ENCODE measurements at places on chromosomes 4 and X. TPM values are rescaled to one million over a fixed set of nuclear protein-coding genes. Genes with fewer than 3 reads are reported as not detected.

DNA sequence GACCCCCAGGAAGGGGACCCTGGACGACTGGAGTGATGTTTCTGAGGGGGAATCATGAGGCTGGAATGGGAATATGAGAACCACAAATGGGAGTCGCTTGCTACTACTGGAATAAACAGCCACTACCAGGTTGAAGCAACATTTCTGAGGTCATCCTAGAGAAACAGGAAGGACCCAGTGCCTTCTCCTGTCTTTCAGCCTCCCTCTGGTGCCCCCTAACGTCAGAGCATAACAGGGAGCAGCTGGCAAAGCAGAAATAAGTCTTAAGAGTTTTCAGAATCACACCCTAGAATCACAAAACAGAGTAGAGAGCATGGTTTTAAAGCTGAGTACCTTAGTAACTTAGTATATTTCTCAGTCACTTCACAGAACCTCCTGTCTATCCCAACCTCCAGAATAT, 347.8 kb upstream of the PITX2 start:
- DNase-seq = no peak

GRCh38 chr4:120720354-120720934, 202.1 kb downstream of the PRDM5 start:
- no peak for DNase-seq

SYP gene
- 0.35 TPM for total RNA-seq

ZRSR2 gene
- total RNA-seq = 20.8 TPM

MAB21L2 gene
- not detected for total RNA-seq

- DNase-seq = no peak
Observed at GRCh38 chrX:46913667-46914066, 1.4 kb downstream of the JADE3 start.

TBX22 gene
- total RNA-seq = not detected

MEPE gene
- not detected for total RNA-seq

DNA sequence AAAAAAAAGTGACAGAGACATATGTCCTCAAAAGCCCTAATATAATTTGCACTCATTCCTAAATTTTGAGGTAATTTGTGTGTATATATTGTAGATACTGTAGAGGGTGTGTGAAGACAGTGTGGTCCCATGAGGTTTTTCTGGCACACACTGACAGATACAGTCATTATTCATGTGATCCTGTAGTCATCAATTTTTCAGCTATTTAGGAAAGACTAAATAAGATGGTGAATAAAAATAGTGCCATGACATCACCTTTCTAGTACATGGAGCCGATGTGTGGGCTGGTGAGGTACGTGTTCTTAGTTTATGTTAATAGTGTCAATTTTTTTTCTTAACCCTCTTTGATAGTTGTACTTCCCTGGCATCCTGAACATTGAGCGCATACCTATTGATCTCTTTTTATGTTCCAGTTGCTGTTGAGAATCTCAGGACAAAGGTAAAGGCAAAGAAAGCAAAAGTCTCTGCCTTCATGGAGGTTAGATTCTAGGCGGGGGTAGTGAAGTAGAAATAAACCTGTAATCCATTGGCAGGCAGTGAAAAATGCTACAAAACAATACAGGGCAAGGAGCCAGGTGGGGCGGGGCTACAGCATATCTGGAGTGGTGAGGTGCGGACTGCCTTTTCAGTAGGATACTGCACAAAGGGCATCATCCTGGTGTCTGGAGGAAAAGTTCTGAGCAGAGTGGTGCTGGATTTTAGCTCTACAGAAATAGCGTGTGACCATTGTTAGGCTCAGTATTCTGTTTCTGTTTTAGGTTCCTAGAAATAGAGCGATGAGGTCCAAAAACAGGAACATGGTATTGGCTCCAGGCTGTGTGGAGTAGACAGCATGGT, 93.8 kb downstream of the ARHGAP10 start:
- no peak for DNase-seq

SLC9A6 gene
- total RNA-seq = 19.7 TPM

GRCh38 chr4:169341490-169341889, 70.7 kb upstream of the SH3RF1 start:
- DNase-seq = no peak

TRPC3 gene
- total RNA-seq = not detected

S100G gene
- not detected for total RNA-seq

- no peak for DNase-seq
Observed at GRCh38 chr4:147596377-147596776, 20.8 kb upstream of the TMEM184C start.

CAPN6 gene
- total RNA-seq = not detected

GJB1 gene
- not detected for total RNA-seq

DNA sequence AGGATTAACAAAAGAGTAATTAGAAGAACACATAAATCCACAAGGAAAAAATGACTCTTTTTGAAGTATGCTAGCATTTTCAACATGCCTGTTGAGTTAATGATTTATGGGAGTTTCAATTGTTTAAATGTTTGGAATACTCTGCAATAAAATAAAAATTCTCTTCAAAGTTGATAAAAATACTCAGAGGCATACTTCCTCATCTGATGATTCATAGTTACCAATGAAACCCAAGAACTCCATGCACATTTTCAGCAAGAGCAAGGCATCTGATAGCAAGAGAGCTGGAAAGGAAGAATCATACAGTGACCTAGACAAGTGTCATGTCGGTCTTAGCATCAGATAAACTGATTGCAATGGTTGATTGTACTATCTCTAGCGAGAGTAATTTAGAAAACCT, 443.7 kb upstream of the ATOH1 start:
- no peak for DNase-seq

ARR3 gene
- total RNA-seq = not detected

DNA sequence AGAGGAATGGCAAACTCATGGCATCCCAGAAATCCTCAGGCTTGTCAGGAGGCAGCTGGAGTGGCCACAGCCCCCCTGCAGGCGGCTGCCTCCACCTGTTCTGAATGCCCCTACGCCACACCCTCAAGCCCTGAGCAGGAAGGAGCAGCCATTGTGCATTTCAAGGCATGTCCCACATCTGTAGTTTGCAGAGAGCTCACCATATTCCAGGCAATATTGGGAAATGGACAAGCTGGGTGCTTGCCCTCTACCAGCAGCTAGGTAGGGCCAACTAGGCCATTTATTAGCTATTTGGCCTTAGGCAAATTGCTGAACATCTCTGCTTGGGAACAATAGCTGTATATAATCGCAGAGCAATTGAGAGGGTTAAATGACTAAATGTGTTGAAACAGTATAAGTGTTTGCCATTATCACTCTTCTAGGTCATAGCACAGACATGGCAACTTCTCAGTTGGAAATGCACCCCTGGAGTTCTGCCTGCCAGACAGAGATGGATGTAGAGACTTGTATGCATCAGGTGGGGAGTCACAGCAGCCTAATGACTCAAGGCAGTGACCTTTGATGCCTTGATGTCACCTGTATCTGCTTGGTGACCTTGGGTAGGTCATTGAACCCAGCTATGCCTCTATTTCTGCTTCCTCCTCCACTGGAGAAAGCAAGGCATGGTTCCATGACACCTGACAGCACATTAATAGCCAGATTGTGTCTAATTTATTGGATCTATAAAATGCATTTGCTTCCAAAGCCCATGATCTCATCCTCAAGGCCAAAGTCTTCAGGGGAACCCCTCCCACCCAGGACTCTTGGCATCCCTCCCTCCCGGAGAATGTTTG, 52.8 kb downstream of the FHDC1 start:
- DNase-seq = no peak

DNA sequence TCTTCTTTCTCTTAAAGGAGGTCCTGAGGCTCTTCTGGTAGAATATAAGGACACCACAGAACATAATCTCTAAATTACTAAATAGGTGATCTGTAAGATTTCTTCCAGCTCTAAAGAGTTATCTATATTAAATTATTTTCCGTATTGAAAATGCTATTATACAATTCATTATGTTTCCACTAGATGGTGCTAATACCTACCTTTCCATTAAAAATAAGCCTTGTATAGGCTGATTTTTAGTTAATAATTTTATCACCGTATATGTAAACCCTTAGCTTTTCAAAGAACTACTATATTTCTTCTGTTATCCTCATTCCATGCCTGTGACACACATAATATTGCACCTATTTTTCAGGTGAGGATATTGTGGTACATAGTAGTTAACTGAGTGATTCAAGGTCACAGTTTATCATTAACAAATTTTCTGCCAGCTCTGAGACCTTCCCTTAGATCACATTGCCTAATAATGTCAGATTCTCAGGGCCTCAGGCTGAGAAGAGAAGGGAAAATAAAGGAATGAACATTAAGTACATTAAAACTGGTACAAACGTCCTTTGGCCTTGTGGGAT, 138.8 kb downstream of the TEX11 start:
- DNase-seq = no peak

DNA sequence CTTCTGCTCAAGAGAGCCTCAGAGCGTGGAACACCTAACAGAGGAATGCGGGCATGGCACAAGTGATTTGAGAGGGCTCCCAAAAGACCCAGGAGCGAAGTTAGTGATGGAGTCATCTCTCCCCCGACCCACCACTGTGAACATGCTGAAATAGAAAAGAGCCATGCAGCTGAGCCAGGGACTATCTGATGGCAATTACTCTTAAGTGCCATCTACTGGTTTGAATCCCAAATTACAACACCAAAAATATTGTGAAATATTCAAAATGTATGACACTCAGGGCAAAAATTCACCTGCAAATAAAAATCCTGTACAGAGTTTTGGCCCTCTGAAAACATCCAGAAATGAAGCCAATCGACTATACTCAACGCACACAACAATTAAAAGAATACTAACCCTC, 2038.9 kb upstream of the ADGRL3 start:
- DNase-seq = no peak

INTU gene
- not detected for total RNA-seq

S100P gene
- total RNA-seq = 11.0 TPM

DNA sequence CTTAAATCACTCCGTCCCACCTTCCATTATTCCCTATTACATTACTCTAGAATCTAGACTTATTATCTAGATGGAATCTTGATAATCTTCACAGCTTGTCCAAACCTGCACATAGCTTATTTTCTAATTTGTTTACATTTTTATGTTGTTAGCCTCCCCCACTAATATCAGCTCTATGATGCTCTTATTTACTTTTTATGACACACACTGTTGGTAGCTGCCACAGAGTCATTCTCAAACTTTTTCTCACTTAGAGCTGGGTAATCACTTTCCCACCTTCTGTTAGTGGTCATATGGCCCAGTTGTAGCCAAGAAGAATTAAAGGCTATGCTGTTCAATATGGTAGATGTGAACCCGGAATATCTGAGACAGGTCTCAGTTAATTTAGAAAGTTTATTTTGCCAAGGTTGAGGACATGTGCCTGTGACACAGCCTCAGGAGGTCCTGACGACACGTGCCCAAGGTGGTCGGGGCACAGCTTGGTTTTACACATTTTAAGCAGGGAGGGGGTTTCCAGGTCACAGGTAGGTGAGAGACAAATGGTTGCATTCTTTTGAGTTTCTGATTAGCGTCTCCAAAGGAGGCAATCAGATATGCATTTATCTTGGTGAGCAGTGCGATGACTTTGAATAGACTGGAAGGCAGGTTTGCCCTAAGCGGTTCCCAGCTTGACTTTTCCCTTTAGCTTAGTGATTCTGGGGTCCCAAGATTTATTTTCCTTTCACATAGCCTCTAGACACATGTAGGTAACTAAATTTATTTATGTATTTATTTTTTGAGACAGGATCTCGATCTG, 7.0 kb upstream of the ADGRA3 start:
- no peak for DNase-seq

CXCR3 gene
- 1.5 TPM for total RNA-seq

ITM2A gene
- 141 TPM for total RNA-seq

DNA sequence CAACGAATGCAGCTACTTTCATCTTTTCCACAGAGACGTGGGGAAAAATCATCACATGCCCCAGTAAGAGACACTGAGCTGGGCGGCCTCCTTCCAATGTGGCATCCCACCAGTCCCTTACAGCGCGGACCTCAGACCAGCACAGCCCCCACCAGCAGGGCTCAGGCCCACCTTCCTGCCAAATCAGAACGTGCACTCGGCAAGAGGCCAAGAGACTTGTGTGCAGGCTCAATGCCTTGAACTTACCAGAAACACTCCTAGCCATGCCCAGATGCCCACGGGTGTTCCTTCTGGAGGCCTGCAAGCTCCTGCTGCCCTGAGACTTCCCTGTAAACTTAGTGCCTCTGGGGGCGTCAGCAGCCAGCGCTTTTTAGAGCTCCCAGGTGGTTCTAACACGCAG, 31.2 kb downstream of the WDR1 start:
- DNase-seq = no peak

GRCh38 chrX:133215747-133216146, 2.4 kb downstream of the TFDP3 start:
- DNase-seq = no peak

- DNase-seq = no peak
Observed at GRCh38 chr4:87500092-87500462, 29.1 kb downstream of the SPARCL1 start.

GRCh38 chrX:126124721-126125120, 41.4 kb downstream of the DCAF12L2 start:
- DNase-seq = no peak

MGAT4D gene
- not detected for total RNA-seq

CNKSR2 gene
- total RNA-seq = 14.3 TPM

DNA sequence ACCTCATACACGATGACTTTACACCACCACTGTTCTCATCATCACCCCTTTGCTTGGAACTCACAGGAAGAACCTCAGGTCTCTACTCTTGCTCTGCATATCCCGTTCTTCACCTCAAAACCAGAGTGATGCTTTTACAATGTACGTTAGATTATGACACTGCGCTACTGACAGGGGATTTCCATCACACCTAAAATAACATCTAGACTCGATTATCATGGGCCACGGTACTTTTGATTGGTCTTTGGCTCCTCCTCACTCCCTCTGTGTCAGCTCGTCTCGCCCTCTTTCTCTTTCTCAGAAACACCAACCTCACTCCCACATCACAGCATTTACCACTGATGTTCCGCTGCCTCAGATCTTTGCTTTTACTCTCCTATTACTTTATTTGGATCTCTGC, 172.4 kb downstream of the TLL1 start:
- no peak for DNase-seq

DNA sequence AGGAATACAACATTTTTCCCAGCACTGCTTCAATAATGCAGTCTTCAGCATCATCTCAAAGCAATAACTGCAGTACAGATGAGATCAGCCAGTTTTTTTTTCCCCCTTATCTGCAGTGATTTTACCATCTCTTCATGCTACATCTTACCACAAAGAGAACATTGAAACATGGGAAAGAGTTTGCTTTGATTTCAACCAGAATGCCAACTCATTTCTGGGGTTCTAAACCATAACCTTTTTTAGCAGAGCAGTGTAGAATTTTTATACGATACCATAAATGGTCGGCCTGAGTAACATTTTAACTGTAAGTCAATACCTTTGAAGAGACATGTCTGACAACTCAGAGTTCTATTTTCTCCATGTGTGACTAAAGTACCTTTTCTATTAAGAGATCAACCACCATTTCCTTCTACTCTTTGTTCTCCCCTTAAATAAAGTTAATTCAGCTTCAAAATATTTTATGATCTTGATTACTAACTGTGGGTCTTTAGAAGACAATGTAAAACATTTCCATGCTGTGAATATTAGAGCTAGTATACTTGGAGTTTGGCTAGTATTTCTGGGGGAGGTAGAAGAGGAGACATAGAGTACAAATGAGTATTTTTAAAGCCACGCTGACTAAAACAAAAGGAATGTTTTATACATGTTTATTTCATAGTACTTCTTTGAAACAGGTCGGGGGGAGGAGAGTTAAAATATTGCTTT, 69.1 kb downstream of the TET2 start:
- DNase-seq = no peak

SLC26A1 gene
- 0.16 TPM for total RNA-seq

TMEM35A gene
- not detected for total RNA-seq

- DNase-seq = no peak
Observed at GRCh38 chr4:141646969-141647368, 10.6 kb downstream of the IL15 start.

Measured in naive thymus-derived CD4-positive, alpha-beta T cell (primary cell).